ENCODE measurements at places on chromosomes 6 and 20.

- H3K27me3 ChIP-seq = no peaks in the 10 kb centered on the region
- no peaks in the 10 kb centered on the region for H3K36me3 ChIP-seq
- no peak for DNase-seq
- H3K4me3 ChIP-seq = no peak overlapping the region
- peaks cover 3% of the 10 kb centered on the region for H3K4me1 ChIP-seq
These were observed 224.4 kb upstream of the SASH1 start for GRCh38 chr6:148118244-148118643.

DNA sequence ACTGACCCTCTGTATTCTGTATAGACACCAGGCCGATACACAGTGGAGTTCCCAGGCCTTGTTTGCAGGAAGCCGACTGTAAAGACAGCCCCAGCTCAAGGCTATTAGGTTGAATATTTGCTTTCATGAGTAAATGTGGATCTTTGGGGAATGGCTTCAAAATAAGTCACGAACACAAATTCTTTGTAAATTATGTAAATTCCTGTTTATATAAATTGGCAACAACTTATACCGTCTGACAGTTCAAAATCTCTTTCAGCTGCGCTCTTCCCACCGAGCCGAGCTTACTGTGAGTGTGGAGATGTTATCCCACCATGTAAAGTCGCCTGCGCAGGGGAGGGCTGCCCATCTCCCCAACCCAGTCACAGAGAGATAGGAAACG is 24.7 kb downstream of the EDN3 start:
- H3K36me3 ChIP-seq = no peaks in the 10 kb centered on the region
- H3K4me1 ChIP-seq = no peaks in the 10 kb centered on the region
- no peak overlapping the region for H3K4me3 ChIP-seq
- H3K27ac ChIP-seq = no peak overlapping the region
- no peak for DNase-seq
- H3K27me3 ChIP-seq = no peaks in the 10 kb centered on the region

DNA sequence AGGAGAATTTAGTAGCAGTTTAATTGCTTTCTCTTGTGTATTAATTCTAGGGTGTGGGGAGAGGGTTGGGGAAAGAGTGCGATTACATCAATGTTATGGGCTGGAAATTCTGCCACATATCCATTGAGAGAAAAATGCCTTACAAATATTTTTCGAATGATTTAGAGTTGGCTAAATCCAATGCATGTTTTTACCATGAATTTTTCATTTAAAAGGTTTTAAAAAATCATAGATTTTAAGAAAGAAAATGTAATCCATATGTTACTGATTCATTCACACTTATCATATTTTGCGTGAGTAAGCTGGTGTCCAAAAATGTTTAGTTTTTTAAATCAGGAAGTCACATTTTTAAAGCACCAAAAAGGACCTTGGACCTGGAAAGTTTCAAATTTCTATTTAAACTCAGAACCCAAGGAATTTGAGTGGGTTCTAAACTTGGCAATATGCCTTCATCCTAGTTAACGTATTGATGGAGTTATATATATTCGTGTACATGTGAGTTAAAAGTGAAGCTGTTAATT is 627.4 kb upstream of the CITED2 start:
- H3K4me1 ChIP-seq = peaks cover 9% of the 10 kb centered on the region
- DNase-seq = no peak
- no peaks in the 10 kb centered on the region for H3K36me3 ChIP-seq
- H3K4me3 ChIP-seq = no peak overlapping the region

GRCh38 chr6:44411141-44411540 is 23.6 kb downstream of the CDC5L start:
- no peaks in the 10 kb centered on the region for H3K27me3 ChIP-seq
- no peak overlapping the region for H3K4me3 ChIP-seq
- no peak overlapping the region for H3K27ac ChIP-seq
- no peaks in the 10 kb centered on the region for H3K4me1 ChIP-seq
- DNase-seq = no peak
- peaks cover 33% of the 10 kb centered on the region for H3K36me3 ChIP-seq

- H3K27ac ChIP-seq = no peak overlapping the region
- H3K4me3 ChIP-seq = no peak overlapping the region
- H3K4me1 ChIP-seq = peaks cover 9% of the 10 kb centered on the region
- peaks cover 21% of the 10 kb centered on the region for H3K27me3 ChIP-seq
These were observed 128.8 kb upstream of the CD93 start for GRCh38 chr20:23214903-23215302.

GRCh38 chr6:16903470-16903869 is 142.2 kb upstream of the ATXN1 start:
- no peaks in the 10 kb centered on the region for H3K4me1 ChIP-seq
- H3K27me3 ChIP-seq = no peaks in the 10 kb centered on the region
- no peak for DNase-seq

DNA sequence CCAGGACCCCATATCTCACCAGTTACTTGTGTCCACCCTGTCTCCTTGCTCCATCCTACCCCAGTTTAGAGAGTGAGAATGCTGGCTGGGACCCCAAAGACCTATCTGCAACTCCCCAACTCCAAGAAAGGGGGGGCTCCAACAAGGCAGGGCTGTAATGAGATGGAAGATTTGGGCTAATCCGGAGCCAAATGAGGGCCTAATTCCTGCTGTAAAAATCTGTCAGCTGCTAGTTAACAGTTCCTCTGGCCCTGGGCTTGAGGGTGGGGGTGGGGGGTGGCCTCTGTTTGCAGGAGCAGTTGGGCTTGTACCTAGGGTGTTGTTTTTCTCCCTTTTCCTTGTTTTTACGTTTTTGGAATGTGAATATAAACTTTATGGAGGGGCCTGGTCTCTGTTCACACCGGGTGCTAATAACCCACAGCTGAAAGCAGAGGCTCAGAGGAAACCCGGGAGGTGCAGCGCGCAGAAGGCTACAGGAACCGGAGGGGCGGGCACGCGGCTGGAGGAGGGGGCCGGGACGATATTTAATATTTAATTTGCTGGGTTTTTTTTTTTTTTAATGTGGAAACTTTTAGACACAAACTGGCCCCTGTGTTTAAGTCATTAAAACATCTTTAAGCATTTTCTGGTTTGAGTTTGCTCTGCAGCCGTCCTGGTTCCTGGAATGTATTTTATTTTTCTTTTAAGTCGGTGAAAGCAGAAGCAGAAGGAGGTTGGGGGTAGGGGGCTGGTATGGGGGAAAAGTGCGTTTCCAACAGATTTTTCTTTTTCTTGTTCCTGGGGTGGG is 70.7 kb downstream of the NCR2 start:
- no peak for DNase-seq
- H3K27me3 ChIP-seq = peaks cover 100% of the 10 kb centered on the region
- peaks cover 38% of the 10 kb centered on the region for H3K4me1 ChIP-seq
- no peak overlapping the region for H3K27ac ChIP-seq
- H3K36me3 ChIP-seq = no peaks in the 10 kb centered on the region
- peak overlapping the region; percentile 40 for H3K4me3 ChIP-seq

- DNase-seq = peak; percentile 75
- no peaks in the 10 kb centered on the region for H3K36me3 ChIP-seq
- no peak overlapping the region for H3K27ac ChIP-seq
- peaks cover 35% of the 10 kb centered on the region for H3K4me1 ChIP-seq
- H3K27me3 ChIP-seq = peaks cover 100% of the 10 kb centered on the region
These were observed 4.1 kb downstream of the NKX2-2 start for GRCh38 chr20:21509597-21510371.

DNA sequence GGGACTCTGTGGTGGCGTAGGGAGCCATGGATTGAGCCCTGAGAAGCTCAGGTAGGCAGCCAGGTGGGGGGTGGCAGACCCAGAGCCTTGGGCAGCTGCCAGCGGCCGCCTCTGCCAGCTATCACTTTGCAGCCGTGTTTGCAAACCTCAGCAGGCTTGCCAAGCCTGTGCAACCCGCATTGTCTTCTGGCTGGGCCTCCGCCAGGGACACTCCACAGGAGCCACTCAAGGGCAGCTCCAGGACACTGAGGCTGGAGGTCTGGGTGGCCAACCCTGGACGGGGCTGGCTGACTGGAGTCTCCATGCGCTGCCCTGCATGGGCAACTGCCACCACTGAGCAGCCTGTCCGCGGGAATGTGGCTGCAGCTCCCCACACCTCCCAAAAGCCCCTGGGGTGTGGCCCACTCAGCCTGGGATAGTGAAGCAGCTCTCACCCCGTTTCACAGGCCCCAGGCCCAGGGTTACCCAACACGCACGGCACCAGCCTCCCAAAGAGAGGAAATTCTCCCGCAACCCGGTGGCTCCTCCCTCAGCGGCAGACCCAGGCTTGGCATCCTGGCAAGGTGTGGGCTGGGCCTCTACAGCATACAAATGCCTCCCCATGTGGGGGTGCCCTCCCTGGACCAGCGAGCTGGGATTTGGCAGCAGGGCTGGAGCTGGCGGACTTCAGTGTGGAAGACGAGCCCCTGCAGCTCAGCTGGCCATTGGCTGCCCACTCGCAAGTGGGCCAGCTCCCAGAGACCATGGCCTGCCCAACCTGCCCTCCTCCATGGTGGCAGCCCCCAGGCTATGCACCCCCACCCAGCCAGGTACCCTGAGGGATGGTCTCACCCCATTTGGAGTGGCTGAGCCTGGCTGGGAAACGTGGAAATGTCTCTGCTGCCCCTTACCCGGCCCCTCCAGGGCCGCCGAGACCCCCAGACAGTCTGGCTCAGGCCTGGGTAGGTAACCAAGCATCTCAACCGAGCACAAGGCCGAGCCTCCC is 2.9 kb downstream of the CHRNA4 start:
- H3K27me3 ChIP-seq = peaks cover 47% of the 10 kb centered on the region
- H3K36me3 ChIP-seq = no peaks in the 10 kb centered on the region
- H3K27ac ChIP-seq = no peak overlapping the region
- DNase-seq = no peak

- no peak overlapping the region for H3K4me3 ChIP-seq
- no peak overlapping the region for H3K27ac ChIP-seq
These were observed 48.9 kb downstream of the RNASET2 start for GRCh38 chr6:166907373-166907841.

- no peaks in the 10 kb centered on the region for H3K36me3 ChIP-seq
- H3K27ac ChIP-seq = no peak overlapping the region
- DNase-seq = no peak
- H3K4me1 ChIP-seq = no peaks in the 10 kb centered on the region
These were observed 17.7 kb upstream of the RIPOR3 start for GRCh38 chr20:50708845-50709635.

GRCh38 chr6:20929283-20929682 is 395.0 kb downstream of the CDKAL1 start:
- H3K27ac ChIP-seq = peak overlapping the region; percentile 62
- H3K27me3 ChIP-seq = no peaks in the 10 kb centered on the region
- peaks cover 46% of the 10 kb centered on the region for H3K4me1 ChIP-seq
- H3K36me3 ChIP-seq = no peaks in the 10 kb centered on the region
- no peak overlapping the region for H3K4me3 ChIP-seq
- no peak for DNase-seq

GRCh38 chr6:148836751-148837150 is 89.9 kb downstream of the UST start:
- H3K27me3 ChIP-seq = no peaks in the 10 kb centered on the region
- no peaks in the 10 kb centered on the region for H3K36me3 ChIP-seq
- H3K4me1 ChIP-seq = peaks cover 5% of the 10 kb centered on the region
- no peak for DNase-seq
- no peak overlapping the region for H3K27ac ChIP-seq
- no peak overlapping the region for H3K4me3 ChIP-seq

DNA sequence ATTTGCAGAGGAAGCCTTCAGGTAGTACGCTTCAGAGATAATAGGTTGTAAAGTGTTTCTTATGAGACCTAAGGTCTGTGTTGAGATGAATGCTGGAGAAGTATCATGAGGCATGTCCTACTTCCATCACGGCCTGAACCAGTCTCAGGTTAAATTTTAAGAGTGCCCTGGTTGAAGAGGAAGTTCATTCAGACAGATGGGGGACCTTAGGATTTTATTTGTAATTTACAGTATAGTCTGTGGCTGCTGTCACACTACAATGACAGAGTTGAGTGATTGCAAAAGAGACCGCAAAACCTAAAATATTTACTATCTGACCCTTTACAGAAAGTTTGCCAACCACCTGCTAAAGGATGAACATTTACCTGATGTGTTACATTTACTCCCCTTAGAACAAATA is 70.9 kb downstream of the UST start:
- DNase-seq = no peak
- H3K27me3 ChIP-seq = no peaks in the 10 kb centered on the region
- H3K4me1 ChIP-seq = peaks cover 53% of the 10 kb centered on the region
- no peaks in the 10 kb centered on the region for H3K36me3 ChIP-seq
- no peak overlapping the region for H3K4me3 ChIP-seq
